Dermis microvascular lymphatic vessel endothelial cell (primary cell): ENCODE measurements at places on chromosomes 5 and 9.

DNA sequence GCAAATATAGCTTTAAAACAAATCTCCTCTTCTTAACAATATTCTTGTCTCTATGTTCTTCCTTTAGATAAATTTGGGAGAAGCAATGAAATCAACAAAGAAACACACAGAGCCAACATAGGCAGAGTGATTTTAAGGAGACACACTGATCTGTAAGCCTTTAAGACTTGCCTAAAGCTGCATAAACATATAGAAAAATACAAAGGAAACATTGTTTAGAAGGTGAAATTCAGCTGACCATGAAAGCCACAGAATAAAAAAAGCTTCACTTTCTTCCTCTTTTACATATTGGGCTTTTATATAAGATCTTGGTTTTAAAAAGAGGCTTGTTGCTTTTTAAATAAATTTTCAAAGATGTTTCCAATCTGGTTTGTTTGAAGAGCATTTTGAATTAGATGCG, 1277.5 kb downstream of the EFNA5 start:
- no peak for DNase-seq

DNA sequence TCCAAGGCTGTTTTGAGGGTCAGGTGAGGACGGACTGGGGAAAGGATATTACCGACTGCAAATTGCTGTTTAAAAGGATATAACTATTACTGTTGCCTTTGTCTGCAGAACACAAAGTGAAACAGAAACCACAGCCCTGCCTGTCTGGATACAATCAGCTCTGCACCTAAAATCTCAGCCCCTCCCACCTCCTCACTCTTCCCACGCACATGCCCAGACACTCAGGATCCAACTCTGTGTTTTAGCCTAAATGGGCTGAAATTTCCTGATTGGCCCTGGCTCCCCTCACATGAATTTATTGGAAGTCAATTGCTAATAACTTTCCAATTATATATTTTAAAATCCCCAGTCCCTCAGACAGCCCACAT, 176.3 kb upstream of the PPP1R26 start:
- DNase-seq, result no peak

DNA sequence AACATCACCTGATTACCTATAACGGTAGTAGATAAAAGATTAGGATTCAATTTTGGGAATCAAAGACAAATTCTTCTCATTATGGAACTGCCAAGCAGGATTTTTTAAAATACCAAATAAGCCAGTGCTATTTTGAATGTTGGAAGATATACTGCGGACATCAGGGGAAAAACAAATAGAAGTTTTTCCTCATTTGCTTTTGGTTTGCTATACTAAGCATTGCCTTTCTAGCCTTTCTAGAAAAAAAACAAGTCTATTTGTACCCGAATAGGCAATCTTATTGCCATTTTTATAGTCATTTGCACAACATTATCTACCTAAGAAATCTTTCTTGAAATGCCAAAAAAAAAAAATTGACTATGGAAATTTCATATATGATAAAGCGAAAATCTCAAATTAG, 379.5 kb downstream of the CDH10 start:
- DNase-seq, result no peak

DNA sequence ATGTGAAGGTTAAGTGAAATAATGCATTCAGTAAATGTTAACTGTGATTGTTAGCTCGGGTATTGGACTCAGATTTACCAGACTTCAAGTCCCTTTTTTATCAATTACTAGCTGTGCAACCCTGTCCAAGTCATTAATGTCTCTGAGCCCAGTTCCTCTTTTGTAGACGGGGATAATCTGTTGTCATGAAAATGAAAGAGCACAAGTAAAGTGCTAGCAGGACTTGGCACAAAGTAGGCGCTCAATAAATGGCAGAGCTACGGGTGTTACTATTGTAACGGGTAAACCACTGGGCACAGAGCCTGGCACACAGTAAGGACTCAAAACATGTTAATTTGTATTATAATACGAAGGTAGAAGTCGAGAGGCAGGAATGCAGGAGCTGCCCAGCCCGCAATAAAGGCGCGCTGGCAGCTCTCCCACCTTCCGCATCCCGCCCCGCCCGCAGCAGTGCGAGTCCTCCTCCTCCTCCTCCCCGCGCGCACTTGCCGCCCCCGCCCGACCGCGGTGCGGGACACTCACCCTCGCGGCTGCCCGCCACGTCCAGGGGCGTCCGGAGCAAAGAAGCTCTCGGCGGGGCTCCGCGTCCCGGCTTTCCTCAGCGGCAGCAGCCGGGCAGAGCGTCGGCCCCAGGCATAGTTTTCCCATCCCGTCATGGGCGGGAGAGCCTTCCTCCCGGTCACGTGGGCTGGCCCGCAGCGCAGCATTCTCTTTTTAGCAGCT, at the start of gene C1QTNF2:
Gene C1QTNF2 (minus strand): TSS at position 637 of the 723 bp plus-strand sequence. CDS start 15,615 bp downstream, outside the sequence.
- DNase-seq, result peak; percentile 36

DNA sequence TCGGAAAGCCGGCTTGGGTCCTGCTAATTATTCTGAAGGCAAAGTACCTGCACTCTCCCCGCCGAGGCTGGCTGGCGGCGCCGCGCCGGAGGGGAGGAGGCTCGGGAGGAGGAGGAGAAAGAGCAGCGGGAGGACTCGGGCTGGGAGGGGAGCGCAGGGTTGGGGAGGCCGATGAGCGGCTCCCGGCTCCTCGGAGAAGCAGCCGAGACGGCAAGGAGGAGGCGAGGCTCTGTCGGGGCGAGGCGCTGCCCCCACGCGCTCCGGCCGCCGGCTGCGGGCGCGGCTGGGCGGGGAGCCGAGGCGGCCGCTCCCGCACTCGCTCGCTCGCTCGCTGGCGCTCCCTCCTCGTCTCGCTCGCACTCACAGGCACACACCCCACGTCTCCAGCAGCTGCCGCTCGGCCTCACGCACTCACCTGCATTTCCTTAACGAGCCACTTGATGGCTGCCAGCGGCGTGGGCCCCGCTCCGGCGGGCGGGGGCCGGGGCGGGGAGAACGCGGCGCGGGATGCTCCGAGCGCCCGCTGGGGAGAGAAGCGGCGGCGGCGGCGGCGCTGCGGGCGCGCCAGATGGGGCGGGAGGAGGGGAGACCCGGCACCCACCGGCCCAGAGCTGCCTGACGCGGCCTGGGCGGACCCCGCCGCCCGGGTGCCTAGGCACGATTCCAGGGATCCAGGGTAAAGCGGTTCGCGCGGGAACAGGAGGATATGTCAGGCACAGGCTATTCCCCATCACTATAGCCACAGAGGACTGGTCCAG, at the start of gene PTPRD:
Gene PTPRD (minus strand): TSS at position 362 of the 758 bp plus-strand sequence.
- no peak for DNase-seq
